Body of pancreas (tissue), 4 donors: ENCODE measurements at places on chromosomes 11 and 22. TPM values are rescaled to one million over a fixed set of nuclear protein-coding genes. Genes with fewer than 3 reads are reported as not detected.
A peak's percentile ranks its signal among the peaks of the same experiment; 100 is the strongest.

GRCh38 chr11:111265421-111265820 is 19.9 kb downstream of the POU2AF2 start:
- no peaks in the 10 kb centered on the region for H3K36me3 ChIP-seq
- H3K4me3 ChIP-seq: no peak overlapping the region
- DNase-seq: no peak

GRCh38 chr22:44172370-44173108 is 8.2 kb upstream of the PARVG start:
- no peaks in the 10 kb centered on the region for H3K27me3 ChIP-seq
- no peaks in the 10 kb centered on the region for H3K36me3 ChIP-seq
- DNase-seq: peak; percentile 34

- no peaks in the 10 kb centered on the region for H3K4me1 ChIP-seq
- H3K27ac ChIP-seq: no peak overlapping the region
- DNase-seq: no peak
- H3K36me3 ChIP-seq: no peaks in the 10 kb centered on the region
Observed at GRCh38 chr11:60869451-60869825, 2.1 kb downstream of the ZP1 start.

DNA sequence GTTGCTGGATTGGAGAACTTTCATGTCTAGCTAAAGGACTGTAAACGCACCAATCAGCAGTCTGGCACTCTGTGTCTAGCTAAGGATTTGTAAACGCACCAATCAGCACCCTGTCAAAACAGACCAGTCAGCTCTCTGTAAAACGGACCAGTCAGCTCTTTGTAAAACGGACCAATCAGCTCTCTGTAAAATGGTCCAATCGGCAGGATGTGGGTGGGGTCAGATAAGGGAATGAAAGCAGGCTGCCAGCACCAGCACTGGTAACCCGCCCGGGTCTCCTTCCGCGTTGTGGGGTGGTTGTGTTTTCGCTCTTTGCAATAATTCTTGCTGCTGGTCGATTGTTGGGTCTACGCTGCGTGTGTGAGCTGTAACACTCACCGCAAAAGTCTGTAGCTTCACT is 11.3 kb downstream of the MYO18B start:
- H3K4me1 ChIP-seq: no peaks in the 10 kb centered on the region
- H3K27me3 ChIP-seq: no peaks in the 10 kb centered on the region
- no peak overlapping the region for H3K4me3 ChIP-seq

Gene CDCA5
- not detected for total RNA-seq

- H3K27me3 ChIP-seq: no peaks in the 10 kb centered on the region
- H3K36me3 ChIP-seq: no peaks in the 10 kb centered on the region
- H3K4me1 ChIP-seq: peaks cover 23% of the 10 kb centered on the region
- peak overlapping the region; percentile 31 for H3K4me3 ChIP-seq
- H3K27ac ChIP-seq: peak overlapping the region; percentile 87
- no peak for DNase-seq
Observed at GRCh38 chr22:36027579-36027934, 1.1 kb downstream of the RBFOX2 start.

Gene CTR9
- total RNA-seq: 12.2 TPM

Gene USP2
- total RNA-seq: 19.4 TPM

Gene B4GAT1
- 17.8 TPM for total RNA-seq

DNA sequence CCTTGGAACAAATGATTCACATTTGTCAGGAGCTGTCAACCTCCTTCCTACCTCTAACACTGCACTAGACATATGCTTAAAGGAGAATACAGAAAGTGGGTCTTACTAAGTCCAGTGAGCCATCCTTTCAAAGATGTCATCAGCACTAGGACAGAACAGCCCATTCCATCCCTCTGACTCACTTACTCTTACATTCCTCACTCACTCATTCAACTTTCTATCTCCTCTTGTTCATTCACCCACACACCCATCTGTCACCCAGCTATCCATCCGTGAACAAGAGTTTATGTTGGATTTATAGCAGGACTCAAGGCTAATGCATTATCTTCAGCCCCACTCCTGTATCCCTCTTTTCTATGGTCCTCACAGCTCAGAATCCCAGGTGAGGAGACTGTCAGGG is 9.1 kb downstream of the INSC start:
- H3K4me3 ChIP-seq: no peak overlapping the region
- H3K4me1 ChIP-seq: no peaks in the 10 kb centered on the region
- H3K27me3 ChIP-seq: no peaks in the 10 kb centered on the region
- H3K27ac ChIP-seq: no peak overlapping the region

DNA sequence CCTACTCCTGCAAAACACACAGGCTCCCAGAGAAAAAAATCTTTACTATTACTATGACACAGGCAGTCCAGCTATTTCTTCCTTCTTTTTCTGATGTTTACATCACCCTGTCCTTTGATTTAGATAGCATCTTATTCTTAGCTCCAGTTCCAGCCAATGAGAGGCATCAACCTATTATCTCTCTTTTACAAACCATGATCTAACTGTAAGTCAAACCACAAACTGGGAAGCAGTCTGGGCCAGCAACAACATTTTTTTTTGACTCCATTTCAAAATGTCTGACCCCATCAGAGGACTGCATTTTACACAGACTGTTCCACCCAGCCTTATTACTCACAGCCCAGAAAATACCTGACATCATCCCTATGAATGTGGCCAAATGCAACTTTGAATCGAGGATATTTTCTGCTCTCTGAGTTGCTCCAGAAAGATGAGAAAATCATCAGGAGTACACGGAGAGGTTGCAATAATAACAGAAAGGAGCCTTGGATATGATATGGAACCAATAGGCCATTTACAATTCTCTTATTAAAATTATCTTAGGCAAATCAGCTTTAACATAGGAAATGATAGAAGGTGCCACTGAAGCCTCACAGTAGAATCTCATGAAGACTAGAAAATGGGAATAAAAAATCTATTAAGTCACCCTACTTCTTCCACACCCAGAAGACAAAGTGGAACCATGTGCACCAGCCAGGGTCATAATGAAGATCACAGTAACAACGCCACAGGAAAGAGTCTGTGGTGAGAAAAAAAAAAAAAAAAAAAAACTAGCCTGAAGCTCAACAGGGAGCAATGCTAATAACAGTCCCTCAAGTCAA is 21.2 kb downstream of the TBRG1 start:
- H3K27ac ChIP-seq: no peak overlapping the region
- peaks cover 7% of the 10 kb centered on the region for H3K4me1 ChIP-seq
- no peaks in the 10 kb centered on the region for H3K27me3 ChIP-seq
- no peaks in the 10 kb centered on the region for H3K36me3 ChIP-seq

GRCh38 chr22:36117053-36117554 is 43.5 kb downstream of the APOL3 start:
- H3K4me3 ChIP-seq: no peak overlapping the region
- no peaks in the 10 kb centered on the region for H3K27me3 ChIP-seq
- H3K27ac ChIP-seq: no peak overlapping the region
- no peaks in the 10 kb centered on the region for H3K36me3 ChIP-seq
